Activated T-helper 1 cell treated with anti-CD3 and anti-CD28 coated beads, Interleukin-2, amount 50 U/mL, for 16 hours (primary cell): ENCODE measurements at places on chromosomes 1 and 21.

DNA sequence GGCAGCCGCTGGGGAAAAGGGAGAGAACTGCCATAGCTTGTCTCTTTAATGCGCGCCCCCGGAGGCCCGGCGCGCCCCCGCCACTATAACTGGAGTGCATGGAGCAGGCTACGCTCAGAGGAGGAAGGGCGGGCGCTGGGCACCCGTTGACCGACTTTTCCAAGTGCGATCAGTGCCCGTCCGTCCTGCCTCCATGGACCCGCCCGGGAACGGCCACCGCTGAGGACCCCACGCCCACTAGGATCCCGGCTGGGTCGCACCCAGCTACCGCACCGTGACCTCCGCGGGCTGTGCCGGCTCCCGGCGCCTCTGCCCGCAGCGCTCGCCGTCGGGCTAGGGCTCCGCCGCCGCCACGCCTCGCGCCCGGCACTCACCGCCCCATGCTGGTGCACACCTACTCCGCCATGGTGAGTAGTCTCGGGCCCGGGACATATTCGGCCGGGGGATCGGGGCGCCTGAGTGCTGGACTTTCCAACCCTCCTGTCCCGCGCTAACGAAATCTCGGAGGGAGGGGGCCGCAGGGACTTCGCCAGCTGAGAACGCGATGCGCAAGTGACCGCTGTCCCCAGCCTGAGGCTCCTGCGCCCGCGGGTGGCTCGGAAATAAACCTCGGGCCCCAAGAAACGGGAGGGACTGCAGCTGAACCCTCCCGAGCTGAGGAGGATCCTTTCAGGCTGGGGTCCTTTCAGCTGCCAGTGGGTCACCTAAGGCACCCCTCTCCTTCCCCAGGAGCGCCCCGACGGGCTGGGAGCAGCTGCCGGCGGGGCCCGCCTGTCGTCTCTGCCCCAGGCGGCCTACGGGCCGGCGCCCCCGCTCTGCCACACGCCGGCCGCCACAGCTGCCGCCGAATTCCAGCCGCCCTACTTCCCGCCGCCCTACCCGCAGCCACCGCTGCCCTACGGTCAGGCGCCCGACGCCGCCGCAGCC is at the start of gene TFAP2E:
Gene TFAP2E, plus strand, starts transcription at position 117 of the 927 bp plus-strand sequence. Its CDS starts 264 bp downstream, at position 381.
- no peak for DNase-seq

DNA sequence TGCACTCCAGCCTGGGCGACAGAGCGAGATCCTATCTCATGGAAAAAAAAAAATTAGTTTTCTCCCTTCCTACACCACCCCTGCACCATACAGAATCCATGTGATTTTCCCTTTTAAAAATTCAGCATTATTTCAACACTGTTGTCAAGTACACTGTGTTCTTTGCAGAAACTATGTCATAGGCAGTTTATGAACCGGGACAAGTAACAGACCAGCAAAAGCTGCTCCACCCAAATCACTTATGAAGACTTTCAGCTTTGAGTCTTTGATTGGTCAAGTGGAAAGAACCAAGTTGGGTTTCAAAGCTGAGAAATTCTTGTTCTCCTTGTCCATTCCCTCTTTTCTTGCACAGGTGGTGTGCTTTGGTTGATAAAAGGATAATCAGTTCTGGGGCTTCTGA is 173.0 kb downstream of the CDC7 start:
- DNase-seq = no peak

GRCh38 chr1:33716976-33717688 is 146.7 kb upstream of the HMGB4 start:
- DNase-seq = no peak

GRCh38 chr1:6970221-6970620 is 185.0 kb downstream of the CAMTA1 start:
- DNase-seq = no peak

- DNase-seq = no peak
These were observed 10.4 kb upstream of the CELA3B start for GRCh38 chr1:21966247-21967000.

DNA sequence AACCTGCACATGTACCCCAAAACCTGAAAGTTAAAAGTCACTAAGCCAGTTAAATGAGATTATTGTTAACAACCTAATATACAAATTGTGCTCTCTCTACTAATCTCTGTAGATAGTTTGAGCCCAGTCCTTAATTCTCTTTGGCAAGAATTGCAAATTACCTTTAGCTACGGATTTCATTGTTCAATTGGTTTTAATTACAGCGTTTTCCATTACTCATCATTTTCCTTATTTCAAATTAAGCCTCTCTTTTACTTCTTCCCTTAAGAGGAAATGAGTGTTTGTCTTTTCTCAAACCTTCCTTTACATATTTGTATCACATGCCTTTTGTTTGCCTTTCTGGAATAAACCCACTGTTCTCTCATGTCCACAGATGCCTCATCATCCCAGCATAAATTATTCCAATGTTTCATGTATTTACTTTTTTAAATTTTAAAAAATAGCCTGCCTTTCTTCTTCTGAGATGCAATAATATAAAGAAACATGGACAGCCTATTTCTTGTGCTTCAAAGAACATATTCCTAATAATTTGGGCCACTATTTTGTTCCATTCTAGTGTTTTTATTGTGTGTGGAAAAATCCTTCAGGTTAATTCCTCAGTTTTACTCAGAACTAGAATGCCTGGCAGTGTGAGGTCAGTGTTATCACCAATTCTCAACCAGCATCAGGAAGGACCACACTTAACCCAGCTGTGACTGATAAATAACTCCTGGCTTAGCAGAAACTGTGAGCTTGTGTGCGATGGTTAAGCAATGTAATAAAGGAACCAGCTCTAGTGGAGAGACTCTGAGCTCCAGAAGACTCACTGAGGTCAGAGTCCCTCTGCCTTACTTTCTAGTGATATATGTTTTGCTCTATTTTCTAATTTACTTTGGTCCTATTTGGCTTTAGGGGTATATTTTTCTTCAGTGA is 600.5 kb downstream of the LTN1 start:
- DNase-seq = no peak

- no peak for DNase-seq
These were observed 914 bp downstream of the ZNF326 start for GRCh38 chr1:89995598-89996449.

DNA sequence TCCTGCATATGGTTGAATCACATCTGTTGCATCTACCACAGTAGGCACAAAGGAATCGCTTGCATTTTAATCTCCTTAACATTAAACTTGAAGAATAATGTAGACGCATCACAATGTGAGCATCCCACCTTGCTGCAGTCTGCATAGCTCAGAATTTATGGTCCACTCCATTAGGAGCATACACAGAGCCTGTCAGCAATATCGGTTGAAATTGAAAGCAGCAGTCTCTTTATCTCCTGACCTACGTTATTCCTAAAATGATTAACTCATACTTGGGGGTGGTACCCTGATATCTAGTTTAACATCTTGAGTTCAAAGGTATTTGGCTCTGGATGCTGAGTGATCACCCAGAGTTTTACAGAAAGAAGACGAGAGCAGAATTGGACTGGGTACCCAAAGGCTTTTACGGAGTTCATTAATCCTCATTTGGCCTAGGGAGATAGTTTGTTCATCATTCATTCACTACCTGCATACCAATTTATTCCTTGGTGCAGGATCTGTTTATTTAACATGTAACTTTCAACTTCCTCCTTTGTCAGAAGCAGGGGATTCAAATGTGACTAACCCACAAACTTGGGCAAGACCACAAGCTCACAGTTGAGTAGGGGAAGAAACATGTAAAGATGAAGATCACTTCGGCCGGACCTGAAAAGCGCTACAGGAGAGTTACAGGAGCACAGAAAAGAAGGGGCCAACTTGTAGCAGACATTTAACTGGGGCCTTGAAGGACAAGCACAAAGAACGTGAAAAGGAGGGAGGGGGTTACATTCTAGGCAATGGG is 187.9 kb downstream of the DAB1 start:
- no peak for DNase-seq

DNA sequence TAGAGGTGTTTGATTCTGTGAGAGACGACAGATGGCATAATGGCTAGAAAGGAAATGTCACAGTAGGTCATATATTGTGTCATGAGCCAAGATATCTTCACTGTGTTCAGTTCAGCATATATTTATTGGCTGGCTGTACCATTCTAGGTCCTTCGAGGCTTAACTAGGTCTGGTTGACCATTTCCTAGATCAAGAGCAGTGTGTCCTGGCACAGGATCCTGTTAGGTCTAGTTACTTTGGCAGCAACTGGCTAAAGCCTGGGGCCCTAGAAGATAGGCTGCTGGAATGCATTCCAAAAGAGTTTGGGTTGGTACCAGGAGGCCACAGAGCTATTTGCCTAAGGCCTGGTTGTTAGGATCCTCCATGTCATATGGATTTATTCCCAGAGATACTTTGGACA is 20.9 kb downstream of the ZBTB40 start:
- no peak for DNase-seq

DNA sequence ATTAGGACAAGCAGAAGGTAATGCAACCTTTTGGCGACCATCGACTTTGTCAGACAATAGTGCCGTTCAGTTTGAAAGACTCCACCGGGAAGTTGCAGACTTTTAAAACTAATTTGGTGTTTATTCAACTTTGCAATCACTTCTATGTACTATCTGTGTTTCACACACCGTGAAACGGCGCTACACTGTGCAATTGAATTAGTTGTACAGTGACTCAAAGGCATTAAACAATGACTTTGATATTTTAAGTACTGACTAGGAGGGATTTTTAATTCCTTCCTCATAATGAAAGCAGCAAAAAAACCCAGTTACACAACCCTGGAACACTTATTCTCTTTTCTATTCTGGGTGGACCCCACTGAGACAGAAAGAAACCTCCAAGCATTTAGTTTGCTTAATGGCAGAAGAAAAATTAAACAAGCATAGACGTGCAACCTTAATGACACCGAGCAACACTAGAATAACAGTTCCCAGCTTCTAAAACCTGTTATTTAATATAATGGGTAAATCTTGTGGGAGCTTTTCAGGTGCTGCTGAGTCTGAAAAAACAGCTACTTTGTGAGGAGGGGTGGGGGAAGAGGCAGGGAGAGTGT is 176.8 kb downstream of the LMO4 start:
- no peak for DNase-seq

DNA sequence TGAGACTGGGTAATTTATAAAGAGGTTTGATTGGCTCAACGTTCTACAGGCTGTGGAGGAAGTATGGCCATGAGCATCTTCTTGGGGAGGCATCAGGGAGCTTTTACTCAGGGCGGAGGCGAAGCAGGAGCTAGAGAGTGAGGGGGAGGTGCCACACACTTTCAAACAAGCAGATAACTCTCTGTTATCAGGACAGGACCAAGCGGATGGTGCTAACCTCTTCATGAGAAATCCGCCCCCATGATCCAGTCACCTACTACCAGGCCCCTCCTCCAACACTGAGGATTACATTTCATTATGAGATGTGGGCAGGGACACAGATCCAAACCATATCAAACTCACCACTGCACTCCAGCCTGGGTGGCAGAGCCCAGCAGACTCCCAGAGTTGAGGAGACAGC is 11.5 kb upstream of the LRRC47 start:
- no peak for DNase-seq

DNA sequence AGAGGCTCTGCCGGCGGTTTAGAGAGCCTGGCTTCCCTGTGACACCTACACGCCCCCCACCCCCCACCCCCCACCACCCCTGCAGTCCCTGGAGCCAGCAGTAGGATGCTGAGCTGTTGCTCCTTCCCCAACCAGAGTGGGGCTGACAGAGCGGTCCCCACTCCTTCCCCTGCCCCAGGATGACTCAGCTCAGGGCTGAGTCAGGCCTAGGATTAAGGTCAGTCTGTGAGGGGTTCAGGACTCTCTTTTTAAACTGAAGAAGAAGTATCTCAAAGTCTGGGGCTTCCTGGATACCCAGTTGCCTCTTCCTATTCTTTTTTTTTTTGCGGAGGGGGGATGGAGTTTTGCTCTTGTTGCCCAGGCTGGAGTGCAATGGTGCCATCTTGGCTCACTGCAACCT is 19.1 kb downstream of the DMBX1 start:
- DNase-seq = no peak

- DNase-seq = no peak
These were observed 3.2 kb downstream of the LAD1 start for GRCh38 chr1:201395936-201396335.

GRCh38 chr1:189834813-189835212 is 642.9 kb downstream of the BRINP3 start:
- DNase-seq = no peak

DNA sequence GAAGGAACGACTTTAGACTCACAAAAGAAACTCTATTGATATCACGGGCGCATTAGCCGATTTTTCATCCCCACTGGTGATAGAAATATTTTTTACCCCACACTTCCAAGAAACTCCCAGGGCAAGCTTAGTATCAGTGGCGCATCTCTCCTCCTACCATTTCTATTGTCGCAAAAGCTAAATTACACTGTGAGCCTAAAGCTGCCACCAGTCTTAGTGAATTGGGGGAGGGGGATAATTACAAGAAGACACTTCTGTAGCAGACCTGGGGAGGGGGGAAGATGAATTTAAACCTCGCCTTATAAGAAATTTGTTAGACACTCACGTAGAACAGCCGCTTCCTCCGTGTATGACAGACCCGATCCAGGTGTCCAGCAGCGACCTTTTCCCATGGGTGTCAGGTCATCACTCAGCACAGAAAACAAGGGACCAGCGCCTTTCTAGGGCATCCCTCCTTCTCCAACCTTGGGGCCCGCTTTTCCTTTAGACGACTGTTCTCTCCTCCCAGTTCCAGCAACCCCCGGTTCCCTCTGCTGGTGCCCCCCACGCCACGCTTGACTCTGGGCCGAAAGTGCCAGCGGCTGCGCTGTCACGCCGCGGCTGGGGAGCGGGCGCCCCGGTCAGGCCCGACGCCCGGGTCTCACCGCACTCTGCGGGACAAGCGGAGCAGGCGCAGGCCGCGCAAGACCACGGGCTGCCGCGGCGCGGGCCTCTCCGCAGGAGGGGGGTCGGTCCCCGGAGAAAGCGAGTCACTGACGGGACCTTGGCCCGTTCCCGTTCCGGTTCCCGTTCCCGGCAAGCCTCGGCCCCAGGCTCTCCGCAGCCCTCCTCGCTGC is 821 bp downstream of the PHC2 start:
- DNase-seq = no peak

DNA sequence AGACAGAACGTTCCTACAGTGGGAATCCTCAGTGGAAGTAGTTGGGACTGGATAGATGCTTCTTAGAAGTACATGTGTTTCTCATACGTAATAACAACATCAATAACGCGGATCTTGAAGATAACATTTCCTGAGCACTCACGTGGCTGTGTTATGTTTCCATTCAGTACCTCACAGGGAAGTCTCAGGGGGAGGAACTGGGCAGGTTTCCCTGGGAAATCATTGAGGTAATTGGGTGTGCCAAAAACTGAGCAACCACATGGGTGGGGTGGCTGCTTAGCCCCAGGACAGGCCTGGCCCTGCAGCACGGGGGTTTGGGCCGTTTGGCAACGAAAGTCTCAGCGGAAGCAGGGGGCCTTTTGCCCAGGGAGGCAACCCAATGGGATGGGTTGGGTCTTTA is 133.8 kb downstream of the ZSCAN20 start:
- no peak for DNase-seq
